ENCODE measurements at places on chromosomes 5 and 9.

DNA sequence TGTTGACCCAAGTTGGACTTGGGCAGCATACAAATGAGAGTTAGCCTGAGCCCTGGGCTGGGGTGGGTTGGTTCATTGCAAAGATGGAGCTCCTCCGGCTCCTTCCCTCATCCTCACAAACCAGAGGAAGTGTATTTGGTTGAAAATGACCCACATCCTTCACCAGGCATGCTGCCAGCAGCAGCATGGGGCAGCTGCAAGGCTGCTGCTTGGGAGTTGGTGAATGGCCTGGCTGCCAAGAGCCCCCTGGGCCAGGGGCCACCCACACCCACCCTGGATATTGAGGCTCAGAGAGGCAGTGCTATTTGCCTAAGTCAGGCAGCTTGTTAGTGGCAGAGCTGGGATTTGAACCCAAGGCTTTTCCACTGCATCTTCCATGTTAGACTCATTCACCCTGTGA lies 29.5 kb downstream of the PPARGC1B start:
- DNase-seq, result no peak

GRCh38 chr5:98179791-98180755 lies 593.4 kb upstream of the RGMB start:
- no peak for DNase-seq

- no peak for DNase-seq
Observed at GRCh38 chr5:56699538-56699937, 115.8 kb upstream of the MAP3K1 start.

- DNase-seq, result no peak
Observed at GRCh38 chr5:84287951-84288350, 96.7 kb downstream of the EDIL3 start.
